ENCODE measurements at places on chromosomes 3 and 15.

DNA sequence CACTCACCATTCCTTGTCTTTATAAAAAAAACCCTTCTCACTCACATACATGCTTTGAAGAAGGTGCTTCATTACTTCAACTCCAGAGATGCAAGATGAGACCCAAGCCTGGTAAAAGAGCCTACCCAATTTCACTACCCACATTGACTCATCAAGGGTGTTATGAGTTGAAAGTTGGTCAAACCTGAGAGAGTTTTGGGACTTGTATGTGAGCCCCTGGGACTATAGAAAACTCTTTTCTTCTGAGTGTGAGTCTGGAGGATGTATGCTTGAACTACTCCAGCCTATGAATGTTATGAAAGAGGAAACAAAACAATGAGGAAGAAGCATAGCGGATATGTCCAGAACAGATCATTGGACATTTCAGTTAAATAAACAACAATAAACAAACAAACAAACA is 106.5 kb upstream of the SATB1 start:
- DNase-seq = no peak

DNA sequence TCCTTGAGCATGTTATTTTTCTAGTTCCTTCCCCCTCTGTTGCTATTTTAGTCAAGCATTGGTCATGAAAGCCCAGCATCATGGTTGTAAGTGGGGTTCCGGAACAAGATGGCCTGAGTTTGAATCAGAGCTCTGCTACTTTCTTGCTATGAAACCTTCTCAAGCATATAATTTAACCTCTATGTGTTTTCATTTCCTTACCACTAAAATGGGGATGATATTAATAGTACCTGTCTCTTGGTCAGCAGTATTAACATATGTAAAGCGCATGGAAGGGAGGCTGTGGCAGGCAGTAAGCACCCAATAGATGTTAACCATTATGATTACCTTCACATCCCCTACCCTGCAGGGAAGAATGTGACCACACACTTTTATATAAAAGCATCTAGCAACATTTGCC is 14.3 kb upstream of the SPRED1 start:
- no peak for DNase-seq

DNA sequence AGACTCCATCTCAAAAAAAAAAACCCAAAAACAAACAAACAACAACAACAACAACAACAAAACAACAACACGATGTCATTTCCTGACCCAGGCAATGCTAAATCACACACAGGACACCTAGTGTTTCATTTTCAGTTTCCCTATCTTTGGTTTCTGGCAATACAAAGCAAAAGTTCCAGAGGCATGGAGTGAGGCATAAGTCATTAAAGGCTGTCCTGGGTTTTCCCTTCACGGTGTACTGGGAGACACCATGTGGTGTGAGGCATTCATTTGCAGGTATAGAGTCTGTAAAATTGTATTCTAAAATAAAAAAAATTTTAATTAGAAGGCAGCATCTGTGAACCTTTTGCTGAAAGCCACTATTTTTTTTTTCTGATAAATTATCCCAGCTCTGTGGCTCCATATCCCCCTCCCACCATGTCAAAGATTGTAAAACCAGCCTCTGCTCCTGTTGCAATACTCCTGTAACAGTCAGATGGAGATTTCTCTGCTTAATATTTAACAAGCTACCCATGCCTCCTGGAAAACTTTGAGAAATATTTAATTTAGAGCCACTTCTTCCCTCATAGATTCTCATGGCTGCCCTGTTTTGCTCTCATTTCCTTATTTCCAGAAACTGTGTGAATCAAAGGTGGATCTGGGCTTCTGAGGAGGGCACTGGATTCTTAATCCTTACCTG is 324.6 kb downstream of the MCTP2 start:
- DNase-seq = no peak

DNA sequence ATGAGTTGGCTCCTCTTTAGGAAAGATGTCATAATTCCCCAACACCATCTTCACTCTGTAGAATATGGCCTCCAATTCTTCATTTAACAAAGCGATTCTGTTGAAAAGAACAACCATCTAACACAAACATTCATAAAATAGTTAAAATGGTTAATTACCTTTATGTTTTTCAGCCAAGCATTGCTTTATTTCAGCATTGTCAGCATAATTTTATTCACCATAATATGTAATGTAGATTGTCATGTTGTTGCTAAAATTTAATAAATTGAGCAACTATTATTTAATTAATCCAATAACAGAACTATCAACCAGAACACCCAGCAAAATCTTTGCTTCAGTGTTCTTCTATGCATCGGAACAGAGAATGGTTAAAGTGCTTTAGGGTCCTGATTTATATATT is 46.2 kb upstream of the EPHA3 start:
- no peak for DNase-seq

DNA sequence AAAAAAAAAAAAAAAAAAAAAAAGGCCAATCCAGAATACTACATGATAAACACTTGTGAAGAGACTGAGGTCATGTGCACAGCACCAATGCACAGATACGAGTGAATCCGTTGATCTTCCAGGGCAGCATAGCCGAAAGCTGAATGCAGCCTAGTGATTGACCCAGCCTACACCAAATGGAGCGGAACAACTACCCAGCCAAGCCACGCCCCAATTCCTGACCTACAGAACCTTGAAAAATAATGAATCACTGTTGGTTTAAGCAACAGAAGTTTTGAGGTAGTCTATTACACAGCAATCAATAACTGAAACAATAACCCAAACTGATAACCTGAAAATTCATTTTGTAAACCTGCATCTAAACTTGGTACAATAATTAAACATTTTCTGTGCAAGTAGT is 361.0 kb downstream of the FHIT start:
- DNase-seq = no peak
